ENCODE measurements at places on chromosomes 11 and 22.
A peak's percentile ranks its signal among the peaks of the same experiment; 100 is the strongest.

DNA sequence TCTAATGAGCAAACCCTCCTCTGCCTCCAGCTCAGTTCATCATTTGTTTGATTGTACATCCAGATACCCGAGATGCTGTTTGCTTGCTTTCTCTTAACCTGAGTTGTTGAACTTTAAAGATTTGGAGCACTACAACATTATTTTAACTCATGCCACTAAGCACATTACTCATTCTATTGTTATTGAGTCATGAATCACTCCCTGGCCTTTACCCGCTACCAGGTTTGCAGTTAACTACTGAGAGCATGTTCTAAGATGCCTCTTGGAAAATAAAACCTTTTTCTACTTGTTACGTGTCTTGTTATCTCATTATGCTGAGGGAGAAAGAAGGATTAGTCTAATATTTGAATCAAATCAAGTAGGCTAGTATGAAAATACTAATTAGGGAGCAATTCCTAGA, 720.6 kb upstream of the ANO5 start:
- peaks cover 11% of the 10 kb centered on the region for H3K4me1 ChIP-seq
- no peak overlapping the region for H3K4me3 ChIP-seq
- H3K27ac ChIP-seq, result no peak overlapping the region
- no peaks in the 10 kb centered on the region for H3K36me3 ChIP-seq

- peaks cover 13% of the 10 kb centered on the region for H3K4me1 ChIP-seq
- H3K27ac ChIP-seq, result no peak overlapping the region
- H3K27me3 ChIP-seq, result peaks cover 92% of the 10 kb centered on the region
Observed at GRCh38 chr11:2139621-2140337, 590 bp upstream of the IGF2 start.

- peak overlapping the region; percentile 37 for H3K4me3 ChIP-seq
- H3K4me1 ChIP-seq, result peaks cover 40% of the 10 kb centered on the region
- no peaks in the 10 kb centered on the region for H3K27me3 ChIP-seq
- peak overlapping the region; percentile 46 for H3K27ac ChIP-seq
Observed at GRCh38 chr11:96306933-96307775, 35.8 kb downstream of the MAML2 start.

GRCh38 chr11:105589346-105589745, 20.5 kb upstream of the GRIA4 start:
- H3K4me1 ChIP-seq, result no peaks in the 10 kb centered on the region
- H3K27me3 ChIP-seq, result no peaks in the 10 kb centered on the region
- no peak overlapping the region for H3K4me3 ChIP-seq
- no peak overlapping the region for H3K27ac ChIP-seq

- no peaks in the 10 kb centered on the region for H3K27me3 ChIP-seq
- H3K4me3 ChIP-seq, result no peak overlapping the region
- no peak overlapping the region for H3K27ac ChIP-seq
- H3K4me1 ChIP-seq, result no peaks in the 10 kb centered on the region
Observed at GRCh38 chr11:5283882-5284281, 14.1 kb upstream of the HBE1 start.

GRCh38 chr11:13193613-13194012, 84.0 kb upstream of the BMAL1 start:
- no peaks in the 10 kb centered on the region for H3K36me3 ChIP-seq
- H3K4me1 ChIP-seq, result no peaks in the 10 kb centered on the region
- no peak for DNase-seq
- no peak overlapping the region for H3K4me3 ChIP-seq
- no peaks in the 10 kb centered on the region for H3K27me3 ChIP-seq
- H3K27ac ChIP-seq, result no peak overlapping the region

GRCh38 chr22:27115816-27116256, 458.4 kb downstream of the MIAT start:
- no peak overlapping the region for H3K27ac ChIP-seq
- H3K4me3 ChIP-seq, result no peak overlapping the region
- no peaks in the 10 kb centered on the region for H3K36me3 ChIP-seq

GRCh38 chr11:76752321-76753143, 30.6 kb upstream of the TSKU start:
- no peak overlapping the region for H3K4me3 ChIP-seq
- no peaks in the 10 kb centered on the region for H3K27me3 ChIP-seq
- no peaks in the 10 kb centered on the region for H3K36me3 ChIP-seq

DNA sequence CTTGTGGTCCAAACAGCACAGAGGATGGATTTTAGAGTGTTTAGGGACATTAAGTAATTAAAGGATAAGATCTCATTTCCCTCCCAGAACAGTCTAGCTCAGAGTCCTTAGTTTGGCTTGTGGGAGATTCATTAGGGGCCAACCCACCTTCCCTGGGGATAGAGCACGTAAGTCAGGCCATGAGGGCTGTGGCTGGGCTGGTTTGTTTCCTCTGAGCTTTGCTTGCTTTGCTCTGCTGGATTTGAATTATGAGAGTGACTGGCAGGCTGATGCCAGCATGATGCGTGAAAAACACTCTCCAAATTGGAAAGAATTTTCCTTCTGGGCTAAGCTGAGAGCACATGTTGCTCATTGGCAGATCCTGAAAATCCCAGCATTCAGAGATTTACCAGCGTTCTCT, 84.7 kb upstream of the HEPHL1 start:
- no peak overlapping the region for H3K27ac ChIP-seq
- no peak for DNase-seq
- H3K27me3 ChIP-seq, result no peaks in the 10 kb centered on the region

DNA sequence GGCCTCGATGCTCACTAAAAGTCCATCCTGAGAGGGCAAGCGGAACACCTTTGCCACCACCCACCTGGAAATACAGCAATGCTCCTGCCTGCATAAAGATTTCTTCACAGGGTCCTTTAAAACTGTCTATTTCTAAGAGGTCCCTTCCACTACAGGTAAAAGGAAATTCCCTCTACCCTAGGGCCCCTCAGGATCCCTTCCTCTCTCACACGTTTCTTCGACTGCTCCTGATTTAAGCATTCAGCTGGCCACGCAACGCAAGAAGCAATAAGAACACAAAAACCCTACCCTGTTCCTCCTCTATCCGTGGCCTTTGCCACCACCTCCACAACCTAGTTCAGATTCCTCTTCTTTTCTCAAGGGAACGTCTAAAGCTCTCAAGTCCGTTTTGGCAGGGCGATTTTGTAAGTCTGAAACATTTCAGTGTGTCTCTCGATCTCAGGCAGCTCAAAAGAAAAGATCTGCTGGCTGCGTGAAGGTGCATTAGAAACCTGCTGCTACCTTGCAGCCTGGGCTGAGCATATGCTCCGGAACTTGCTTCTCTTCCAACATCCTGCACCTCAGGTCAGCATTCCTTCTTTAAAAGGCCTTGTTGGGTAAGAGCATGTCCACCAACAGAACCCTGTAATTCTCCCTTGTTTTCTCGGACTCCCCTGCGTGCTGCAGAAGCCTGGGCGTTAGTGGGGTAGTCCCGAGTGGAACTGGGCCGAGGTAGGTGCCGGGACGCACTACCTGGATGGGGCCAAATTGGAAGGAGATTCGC, 1.6 kb downstream of the LGR4 start:
- no peaks in the 10 kb centered on the region for H3K27me3 ChIP-seq
- no peak overlapping the region for H3K27ac ChIP-seq
- no peaks in the 10 kb centered on the region for H3K36me3 ChIP-seq
- peak; percentile 51 for DNase-seq
- peaks cover 38% of the 10 kb centered on the region for H3K4me1 ChIP-seq
- H3K4me3 ChIP-seq, result peak overlapping the region; percentile 97

DNA sequence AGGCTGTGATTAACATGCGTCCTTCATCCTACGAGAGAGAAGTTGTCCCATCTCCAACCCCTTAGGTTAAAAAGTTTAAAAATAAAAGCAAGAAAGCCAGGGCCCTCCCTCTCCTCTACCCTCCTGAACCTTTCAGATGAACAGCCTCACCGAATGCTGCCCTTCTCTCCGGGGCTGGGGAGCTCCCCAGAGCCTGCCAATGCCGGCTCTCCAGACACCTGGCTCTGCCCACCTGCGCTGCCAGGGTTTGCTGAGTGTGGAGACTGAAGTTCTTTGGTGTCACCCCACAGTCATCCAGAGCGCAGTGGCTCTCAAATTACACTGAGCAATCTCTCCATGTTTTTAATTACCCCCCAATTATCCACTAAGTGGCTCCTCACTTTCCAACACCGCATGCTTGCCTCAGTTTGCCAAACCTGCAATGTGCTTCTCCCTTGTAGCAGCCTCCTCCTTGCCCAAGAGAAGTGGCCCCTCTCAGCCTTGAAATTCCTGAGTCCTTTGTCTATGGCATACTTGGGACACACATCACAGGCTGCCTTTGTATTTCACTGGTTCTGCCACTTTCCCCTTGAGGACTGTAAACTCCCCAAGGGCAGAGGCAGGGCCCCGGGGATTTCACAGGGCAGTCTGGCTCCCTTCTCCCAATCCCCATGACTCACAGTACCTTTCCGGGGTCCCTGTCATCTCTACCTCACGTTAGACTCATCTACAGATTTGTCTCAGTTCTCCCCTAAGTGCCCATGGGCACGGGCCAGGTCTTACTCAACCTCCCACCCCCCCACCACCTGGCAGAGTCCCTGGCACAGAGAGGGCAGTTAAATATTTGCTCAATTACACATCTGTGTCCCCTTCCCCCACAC, 2.0 kb downstream of the MYH9 start:
- no peaks in the 10 kb centered on the region for H3K36me3 ChIP-seq
- peak overlapping the region; percentile 91 for H3K27ac ChIP-seq
- peak overlapping the region; percentile 97 for H3K4me3 ChIP-seq
- no peaks in the 10 kb centered on the region for H3K27me3 ChIP-seq
- DNase-seq, result peak; percentile 81

- H3K27me3 ChIP-seq, result no peaks in the 10 kb centered on the region
- H3K4me1 ChIP-seq, result peaks cover 29% of the 10 kb centered on the region
- no peak overlapping the region for H3K4me3 ChIP-seq
- no peaks in the 10 kb centered on the region for H3K36me3 ChIP-seq
- no peak overlapping the region for H3K27ac ChIP-seq
Observed at GRCh38 chr11:36002196-36002595, 58.3 kb downstream of the LDLRAD3 start.

- H3K4me1 ChIP-seq, result no peaks in the 10 kb centered on the region
- no peaks in the 10 kb centered on the region for H3K36me3 ChIP-seq
- no peaks in the 10 kb centered on the region for H3K27me3 ChIP-seq
Observed at GRCh38 chr22:31574055-31574670, 77.8 kb downstream of the SFI1 start.

- H3K36me3 ChIP-seq, result no peaks in the 10 kb centered on the region
- no peak overlapping the region for H3K4me3 ChIP-seq
- H3K27ac ChIP-seq, result no peak overlapping the region
- no peaks in the 10 kb centered on the region for H3K27me3 ChIP-seq
Observed at GRCh38 chr11:32316232-32316631, 119.1 kb downstream of the WT1 start.

DNA sequence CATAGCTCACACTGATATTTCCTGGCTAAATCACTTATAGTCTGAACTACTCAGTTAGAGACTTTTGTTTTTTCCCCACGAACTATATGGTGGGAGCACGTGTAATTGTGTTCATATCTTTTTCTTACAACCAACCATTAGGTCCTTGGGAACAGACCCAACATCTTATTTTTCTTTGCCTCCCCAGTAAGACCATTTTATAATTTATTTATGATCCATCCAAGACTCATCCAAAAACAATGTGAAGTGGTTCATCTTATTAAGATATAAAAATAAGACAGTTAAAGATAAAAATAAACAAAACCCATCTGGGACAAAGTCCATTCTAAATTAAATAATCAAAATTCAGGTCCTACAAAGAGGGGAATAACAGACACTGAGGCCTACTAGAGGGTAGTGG, 90.8 kb downstream of the FAM168A start:
- no peak for DNase-seq
- no peaks in the 10 kb centered on the region for H3K4me1 ChIP-seq
- H3K36me3 ChIP-seq, result no peaks in the 10 kb centered on the region

- H3K4me1 ChIP-seq, result no peaks in the 10 kb centered on the region
- H3K27me3 ChIP-seq, result no peaks in the 10 kb centered on the region
- H3K27ac ChIP-seq, result no peak overlapping the region
- H3K4me3 ChIP-seq, result no peak overlapping the region
- no peak for DNase-seq
Observed at GRCh38 chr22:42879371-42880021, 22.4 kb upstream of the ARFGAP3 start.

DNA sequence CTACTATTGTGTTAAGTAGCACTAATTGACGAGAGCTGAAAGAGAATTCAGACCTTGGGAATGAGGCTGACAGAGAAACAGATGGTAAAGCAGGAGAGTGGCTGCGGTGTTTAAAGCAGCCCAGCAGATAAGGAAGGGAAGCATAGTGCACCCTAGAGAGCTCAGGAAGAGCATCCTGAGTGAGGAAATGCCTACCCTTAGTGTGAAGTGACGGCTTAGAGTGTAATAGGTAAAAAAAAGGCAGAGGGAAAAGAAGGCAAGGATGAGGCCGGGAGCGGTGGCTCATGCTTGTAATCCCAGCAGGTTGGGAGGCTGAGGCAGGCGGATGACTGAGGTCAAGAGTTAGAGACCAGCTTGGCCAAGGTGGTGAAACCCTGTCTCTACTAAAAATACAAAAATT, 22.4 kb upstream of the ETS1 start:
- no peaks in the 10 kb centered on the region for H3K27me3 ChIP-seq
- peak; percentile 47 for DNase-seq
- no peak overlapping the region for H3K4me3 ChIP-seq
- H3K4me1 ChIP-seq, result peaks cover 25% of the 10 kb centered on the region

DNA sequence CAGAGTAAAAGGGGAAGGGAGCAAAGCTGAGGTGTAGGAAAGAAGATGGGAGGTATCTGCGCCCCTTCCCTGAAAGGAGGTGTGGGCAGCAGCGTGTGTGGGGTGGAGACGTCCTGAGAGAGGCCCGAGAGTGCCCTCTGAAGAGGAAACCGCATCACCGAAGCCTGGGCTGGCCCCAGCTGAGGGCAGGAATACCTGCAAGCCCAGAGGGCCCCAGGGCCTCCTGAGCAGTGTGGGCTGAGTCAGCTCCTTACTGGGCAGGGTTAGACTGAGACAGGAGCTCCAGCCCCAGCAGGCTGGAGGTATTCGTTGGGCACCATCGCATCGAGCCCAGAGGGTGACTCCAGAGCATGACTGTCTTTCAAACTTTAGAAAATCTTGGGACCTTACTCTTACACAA, 534.0 kb upstream of the B3GAT1 start:
- no peaks in the 10 kb centered on the region for H3K36me3 ChIP-seq
- peak; percentile 20 for DNase-seq
- peaks cover 13% of the 10 kb centered on the region for H3K4me1 ChIP-seq
- no peak overlapping the region for H3K4me3 ChIP-seq
- H3K27me3 ChIP-seq, result no peaks in the 10 kb centered on the region
- no peak overlapping the region for H3K27ac ChIP-seq

DNA sequence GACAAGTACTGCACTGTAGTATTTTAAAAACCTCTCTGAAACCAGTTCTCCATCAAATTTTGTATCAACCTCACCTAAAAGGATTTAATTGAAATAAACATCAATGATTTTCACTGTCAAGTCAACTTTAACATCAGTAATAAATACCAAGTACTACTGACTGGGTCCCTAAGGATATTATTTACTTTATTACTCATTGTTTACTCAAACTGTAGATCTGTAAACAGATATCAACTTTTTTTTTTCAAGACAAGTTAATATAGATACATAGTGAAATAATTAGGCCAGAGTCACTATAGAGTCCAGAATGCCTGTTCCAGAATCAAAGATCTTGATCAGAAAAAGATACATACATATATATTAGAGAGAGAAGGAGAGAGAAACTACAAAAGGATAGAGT, 1.6 kb downstream of the RNF141 start:
- peaks cover 9% of the 10 kb centered on the region for H3K4me1 ChIP-seq
- DNase-seq, result no peak
- no peak overlapping the region for H3K27ac ChIP-seq
- no peak overlapping the region for H3K4me3 ChIP-seq
- peaks cover 9% of the 10 kb centered on the region for H3K27me3 ChIP-seq

GRCh38 chr22:26416670-26417276, 12.3 kb upstream of the ASPHD2 start:
- H3K4me1 ChIP-seq, result peaks cover 8% of the 10 kb centered on the region
- peak; percentile 83 for DNase-seq
- no peak overlapping the region for H3K4me3 ChIP-seq
- H3K27ac ChIP-seq, result no peak overlapping the region
- no peaks in the 10 kb centered on the region for H3K36me3 ChIP-seq
- H3K27me3 ChIP-seq, result no peaks in the 10 kb centered on the region
